NCI-H1694 treated with DMSO at 0.1 percent for 48 hours (cell line): ENCODE measurements at places on chromosomes 2 and 18.

GRCh38 chr2:15034246-15034645, 401.7 kb downstream of the LRATD1 start:
- no peak for DNase-seq

- DNase-seq = no peak
Measured at GRCh38 chr2:273333-273732, 8.6 kb downstream of the ACP1 start.

DNA sequence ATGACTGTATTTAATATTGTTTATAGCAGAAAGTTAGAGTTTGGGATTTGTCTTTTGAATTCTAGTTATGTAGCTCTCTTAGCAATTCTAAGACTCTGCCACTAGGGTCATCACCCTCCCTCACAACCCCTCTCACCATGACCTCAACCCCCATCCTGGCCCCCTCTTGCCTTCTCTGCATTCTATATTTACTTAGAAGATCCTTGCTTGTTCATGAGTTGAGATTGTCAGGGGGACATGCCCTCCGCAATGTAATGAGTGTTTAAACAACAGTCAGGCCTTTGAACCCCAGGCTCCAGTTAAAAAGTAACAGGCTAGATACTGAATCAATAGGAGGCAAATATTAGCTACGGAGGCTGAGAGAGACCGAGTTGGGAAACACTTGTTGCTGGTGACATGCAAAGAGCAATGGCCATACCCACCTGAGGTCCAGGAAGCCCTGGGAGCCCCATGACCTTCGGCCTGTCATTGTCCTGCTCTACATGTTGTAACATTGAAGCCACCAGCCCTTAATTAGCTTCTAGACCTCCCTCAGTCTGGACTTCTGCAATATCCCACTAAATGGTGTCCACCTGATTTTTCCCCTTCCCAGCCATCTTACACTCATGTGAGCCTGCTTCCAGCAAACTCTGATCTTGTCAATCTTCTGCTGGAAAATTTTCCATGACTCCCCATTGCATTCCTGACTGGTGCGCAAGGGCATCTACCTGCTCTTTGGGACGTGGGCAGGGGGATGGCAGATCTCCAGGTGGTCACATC, 221.1 kb downstream of the ALPK2 start:
- no peak for DNase-seq

DNA sequence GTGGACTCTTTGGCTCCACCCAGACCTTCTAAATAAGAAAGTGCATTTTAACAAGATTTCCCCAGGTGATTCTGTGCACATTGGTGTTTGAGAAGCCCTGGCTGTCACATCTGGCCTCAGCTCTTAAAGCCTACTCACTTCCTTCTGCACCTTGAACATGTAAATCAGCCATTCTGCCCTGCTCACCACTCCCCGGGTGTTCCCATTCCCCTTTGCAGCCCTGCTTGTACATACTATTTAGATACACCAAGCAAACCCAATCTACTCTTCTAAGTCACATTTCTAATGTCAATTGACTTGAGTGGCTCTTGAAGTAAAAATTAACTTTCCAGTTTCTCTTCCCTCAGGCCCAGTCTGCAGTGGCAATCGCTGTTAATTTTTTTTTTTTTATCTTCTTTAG, 13.1 kb upstream of the SCN1A start:
- DNase-seq = no peak

- DNase-seq = no peak
Measured at GRCh38 chr18:62407660-62408059, 82.5 kb downstream of the TNFRSF11A start.

DNA sequence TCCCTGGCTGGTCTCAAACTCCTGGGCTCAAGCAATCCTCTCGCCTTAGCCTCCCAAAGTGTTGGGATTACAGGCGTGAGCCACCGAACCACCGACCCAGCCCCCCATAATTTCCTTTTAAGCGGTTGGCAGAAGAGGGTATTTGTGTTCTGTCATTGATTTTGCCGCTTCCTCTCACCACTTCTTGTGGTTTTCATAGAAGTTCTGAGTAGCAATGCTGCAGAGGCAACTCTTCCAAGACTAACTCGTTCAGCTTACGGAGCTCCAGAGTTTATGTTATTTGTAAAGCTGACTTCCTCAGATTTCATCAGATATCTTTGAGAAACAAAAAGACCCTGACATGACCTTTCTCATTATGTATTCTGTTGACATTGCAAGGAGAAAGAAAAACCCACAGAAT, 261.4 kb upstream of the KCNJ3 start:
- DNase-seq = no peak

GRCh38 chr2:180955101-180955500, 25.3 kb upstream of the UBE2E3 start:
- no peak for DNase-seq

DNA sequence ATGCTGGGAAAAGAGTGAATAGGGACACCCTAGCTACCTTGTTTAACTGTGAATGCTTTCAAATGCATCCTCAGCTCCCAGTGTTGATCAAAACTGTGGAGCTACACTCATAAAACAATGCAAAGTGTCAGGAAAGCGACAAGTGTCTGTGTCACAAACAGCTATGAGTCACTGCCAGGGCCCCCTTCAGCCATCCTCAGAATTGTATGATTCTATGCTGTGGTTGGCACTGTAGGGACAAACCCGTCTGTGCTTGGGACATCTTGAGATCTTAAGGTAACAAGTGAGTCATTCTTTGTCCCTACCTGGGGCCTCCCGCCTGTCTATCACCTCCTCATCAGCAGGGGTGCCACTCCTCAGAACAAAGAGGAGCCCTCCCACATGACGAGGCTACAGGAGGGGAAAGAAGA, 42.4 kb downstream of the KLF7 start:
- DNase-seq = no peak

- DNase-seq = no peak
Measured at GRCh38 chr2:16172324-16173175, 232.2 kb downstream of the MYCN start.

GRCh38 chr2:84847326-84848050, 33.4 kb downstream of the TRABD2A start:
- DNase-seq = no peak

DNA sequence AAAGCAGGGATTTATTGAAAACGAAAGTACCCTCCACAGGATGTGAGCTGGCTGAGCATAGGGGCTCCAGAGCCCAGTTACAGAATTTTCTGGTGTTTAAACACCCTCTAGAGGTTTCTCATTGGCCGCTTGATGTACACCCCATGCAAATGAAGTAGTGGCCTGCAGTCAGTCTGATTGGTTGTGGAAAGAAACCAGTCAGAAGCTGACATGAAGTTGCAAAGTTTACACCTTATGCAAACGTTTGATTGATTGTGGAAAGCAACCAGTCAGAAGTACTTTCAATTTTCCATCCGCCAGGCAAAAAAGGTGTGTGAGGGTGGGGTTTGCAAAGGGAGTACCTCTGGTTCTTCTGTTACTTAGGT, 62.3 kb downstream of the VWA3B start:
- no peak for DNase-seq

- DNase-seq = no peak
Measured at GRCh38 chr2:10257500-10258147, 45.1 kb upstream of the HPCAL1 start.

GRCh38 chr2:118994778-118995177, 52.8 kb downstream of the MARCO start:
- no peak for DNase-seq

GRCh38 chr2:170324640-170325046, 146.7 kb downstream of the MYO3B start:
- DNase-seq = peak; percentile 78

DNA sequence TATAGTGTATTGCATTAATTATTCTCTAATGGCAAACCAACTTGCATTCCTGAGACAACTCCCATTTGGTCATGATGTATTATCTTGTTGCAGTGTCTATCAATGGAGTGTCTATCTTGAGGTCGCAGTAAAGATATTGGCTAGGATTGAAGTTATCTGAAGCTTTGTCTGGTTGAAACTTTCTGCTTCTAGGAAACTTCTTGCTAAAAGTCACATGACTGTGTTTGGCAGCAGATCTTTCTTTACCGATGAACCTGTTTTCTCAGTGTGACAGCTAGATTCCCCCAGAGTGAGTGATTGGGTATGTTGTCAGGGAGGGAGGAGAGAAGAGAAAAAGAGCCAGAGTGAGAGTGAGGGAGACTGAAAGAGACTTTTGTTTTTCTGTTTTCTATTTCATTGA, 119.6 kb downstream of the QPCT start:
- no peak for DNase-seq

DNA sequence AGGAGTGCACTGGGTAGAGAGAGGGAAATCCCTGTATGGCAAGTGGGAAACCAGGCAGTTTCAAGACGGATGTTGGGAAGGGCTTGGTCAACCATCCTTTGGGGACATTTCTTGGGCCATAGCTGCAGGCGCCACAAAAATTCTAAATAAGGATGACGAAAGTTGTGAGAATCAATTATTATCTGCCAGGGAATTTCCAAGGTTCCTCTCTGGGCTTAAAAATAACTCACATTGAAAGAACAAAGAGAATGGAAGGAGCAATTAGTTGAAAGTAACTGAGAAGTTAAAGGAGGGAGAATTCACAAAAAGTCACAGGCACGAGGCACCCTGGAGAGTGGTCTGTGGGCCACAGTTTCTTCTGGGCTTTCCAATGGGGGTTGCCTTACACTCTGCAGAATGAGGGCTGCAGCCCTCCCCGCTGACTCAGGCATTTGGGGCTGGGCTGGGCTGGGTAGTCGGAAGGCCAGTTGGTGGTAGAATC, 195.7 kb downstream of the SMAD7 start:
- no peak for DNase-seq

GRCh38 chr2:217953011-217953481, 49.7 kb downstream of the TNS1 start:
- no peak for DNase-seq

- DNase-seq = no peak
Measured at GRCh38 chr2:175976391-175977157, 25.5 kb downstream of the LNPK start.

- DNase-seq = peak; percentile 66
Measured at GRCh38 chr2:182542501-182543258, 115.8 kb upstream of the PDE1A start.

DNA sequence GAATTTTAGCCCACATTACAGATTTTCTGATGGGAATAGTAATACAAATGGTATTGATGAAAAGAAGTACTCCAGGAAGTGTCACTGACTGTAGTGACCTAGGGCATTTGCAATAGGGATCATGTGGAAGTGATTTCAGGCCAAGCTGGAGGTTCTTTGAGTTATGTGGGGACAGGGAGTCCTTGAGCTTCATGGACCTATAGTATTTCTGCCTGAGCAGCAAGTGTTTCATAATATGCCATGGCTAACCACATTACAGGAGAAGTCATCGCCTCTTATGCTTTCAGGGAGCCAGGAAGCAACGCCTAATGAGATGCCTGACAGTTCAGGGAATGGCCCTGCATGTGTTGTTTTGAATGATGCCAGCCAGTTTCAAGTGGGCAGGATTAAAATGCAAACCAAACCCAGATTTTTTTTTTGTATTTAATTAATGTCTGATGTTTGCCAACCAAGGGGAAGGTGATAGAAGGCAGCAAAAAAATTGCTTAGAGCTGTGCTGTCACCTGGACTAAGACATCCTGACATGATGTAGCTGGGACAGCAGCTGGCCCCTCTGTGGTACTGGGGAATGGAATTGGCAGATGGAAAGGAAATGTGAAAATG, 109.5 kb downstream of the RAPGEF4 start:
- DNase-seq = no peak

DNA sequence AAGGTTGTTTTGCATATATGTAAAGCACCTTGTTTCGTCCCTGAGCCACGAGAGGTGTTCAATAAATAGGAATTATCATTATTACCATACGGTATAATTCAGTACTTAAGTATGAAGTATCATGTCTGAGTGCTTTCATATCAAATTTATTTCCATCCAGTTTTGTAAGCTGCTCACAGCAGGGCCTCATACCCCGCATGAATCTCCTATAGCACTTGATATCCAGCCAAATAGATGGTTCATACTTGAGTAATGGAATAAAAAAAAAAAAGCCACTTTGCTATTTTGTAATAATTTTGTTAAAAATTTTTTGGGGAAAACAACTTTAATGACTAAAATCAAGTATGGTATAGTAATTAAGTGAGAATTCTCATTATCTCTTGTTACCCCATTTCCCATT, 160.8 kb upstream of the NOSTRIN start:
- DNase-seq = no peak

DNA sequence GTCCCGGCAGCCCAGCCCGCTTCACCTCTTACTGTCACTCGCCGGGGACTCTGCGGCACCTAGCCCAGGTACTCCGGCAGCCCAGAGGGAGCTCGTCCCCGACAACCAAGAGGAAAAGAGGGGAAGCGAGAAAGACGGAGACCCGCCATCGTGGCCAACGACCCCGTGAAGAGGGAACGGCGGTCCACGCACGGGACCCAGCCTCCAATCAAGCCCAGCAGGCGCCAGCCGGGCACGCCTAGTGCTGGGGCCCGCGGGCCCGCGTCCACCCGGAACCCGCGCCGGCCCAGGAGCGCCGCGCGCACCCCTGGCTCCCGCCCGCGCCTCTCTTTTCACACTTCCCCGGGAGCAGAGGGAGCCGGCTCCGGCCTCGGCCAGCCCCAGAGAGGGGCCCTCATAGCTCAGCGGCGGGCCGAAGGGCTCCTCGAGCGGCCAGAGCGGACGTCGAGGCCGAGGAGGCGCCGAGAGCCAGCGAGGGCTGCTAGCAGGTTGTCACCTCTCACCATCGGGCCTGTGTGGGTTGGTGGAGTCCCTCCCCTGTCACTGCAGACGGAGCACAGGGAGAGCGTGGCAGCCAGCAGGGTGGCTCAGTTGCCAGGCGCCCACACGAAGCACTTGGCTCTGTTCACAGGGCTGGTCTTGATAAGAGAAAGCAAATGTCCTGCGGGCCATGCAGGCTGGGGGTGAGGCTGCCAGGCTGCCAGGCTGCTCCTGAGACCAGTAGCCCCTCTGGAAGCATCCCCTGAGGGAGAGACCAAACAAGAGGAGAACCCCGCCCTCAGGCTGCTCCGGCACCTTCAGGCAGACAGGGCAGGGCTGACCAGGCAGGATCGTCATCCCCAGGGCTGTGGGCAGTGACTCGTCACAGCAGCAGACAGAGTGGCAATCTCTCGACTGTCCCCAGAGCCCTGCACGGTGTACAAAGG, 36.9 kb upstream of the KLF11 start:
- DNase-seq = no peak

- DNase-seq = no peak
Measured at GRCh38 chr2:234963773-234964615, 12.2 kb downstream of the SH3BP4 start.

DNA sequence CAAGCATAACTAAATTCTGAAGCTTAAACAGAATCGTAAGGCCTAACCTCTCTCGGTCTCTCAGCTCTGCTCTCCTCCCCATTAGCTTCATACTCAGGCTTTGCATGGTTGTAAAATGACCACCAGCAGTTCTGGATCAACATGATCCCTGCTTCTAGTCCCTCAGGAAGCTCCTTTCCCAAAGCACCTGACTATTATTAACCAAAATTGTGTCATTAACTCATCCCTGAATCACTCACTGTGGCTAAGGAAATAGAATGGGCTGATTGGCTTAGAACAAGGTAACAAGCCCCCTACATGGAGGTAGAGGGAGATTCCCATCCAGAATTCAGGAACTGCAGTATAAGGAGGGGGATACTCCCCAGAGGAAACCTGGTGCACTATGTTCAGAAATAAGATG, 448.3 kb downstream of the ARHGAP15 start:
- DNase-seq = no peak

DNA sequence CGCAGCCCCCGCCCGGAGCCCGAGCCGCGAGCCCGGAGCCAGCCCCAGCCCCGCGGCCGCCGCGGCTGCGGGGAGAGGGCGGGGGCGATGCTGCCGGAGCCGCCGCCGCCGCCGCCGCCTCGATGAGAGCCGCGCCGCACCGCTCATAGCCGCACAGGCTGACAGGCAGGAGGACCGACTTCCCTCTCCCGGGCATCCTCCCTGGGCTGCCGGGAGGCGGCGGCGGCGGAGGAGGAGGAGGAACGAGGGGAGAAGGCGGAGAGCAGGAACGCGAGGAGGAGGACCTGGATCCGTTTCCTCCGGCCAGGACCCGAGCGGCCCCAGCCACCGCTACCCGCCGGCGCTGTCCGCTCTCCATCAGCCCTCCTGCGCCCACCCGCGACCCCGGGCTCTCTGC, 370 bp downstream of the KLHL29 start:
- no peak for DNase-seq
